ENCODE measurements at places on chromosomes 1 and 21.

DNA sequence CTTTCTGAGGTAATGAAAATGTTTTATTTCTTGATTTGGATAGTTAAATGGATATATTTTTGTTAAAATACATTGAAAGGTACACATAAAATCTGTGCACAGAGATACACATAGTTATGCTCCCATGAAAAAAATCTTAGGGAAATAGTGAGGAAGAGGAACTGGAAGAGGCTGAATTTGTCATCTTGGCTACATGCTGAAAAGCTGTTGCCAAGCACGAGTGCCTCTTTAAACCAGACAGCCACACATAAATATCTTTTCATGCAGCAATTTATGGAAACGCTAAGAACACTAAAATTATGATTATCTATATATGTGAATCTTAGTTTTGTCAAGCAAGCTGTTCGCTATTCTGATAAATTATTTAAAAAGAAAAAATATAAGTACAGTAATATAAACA is 12.8 kb upstream of the ADAR start:
- DNase-seq = no peak

DNA sequence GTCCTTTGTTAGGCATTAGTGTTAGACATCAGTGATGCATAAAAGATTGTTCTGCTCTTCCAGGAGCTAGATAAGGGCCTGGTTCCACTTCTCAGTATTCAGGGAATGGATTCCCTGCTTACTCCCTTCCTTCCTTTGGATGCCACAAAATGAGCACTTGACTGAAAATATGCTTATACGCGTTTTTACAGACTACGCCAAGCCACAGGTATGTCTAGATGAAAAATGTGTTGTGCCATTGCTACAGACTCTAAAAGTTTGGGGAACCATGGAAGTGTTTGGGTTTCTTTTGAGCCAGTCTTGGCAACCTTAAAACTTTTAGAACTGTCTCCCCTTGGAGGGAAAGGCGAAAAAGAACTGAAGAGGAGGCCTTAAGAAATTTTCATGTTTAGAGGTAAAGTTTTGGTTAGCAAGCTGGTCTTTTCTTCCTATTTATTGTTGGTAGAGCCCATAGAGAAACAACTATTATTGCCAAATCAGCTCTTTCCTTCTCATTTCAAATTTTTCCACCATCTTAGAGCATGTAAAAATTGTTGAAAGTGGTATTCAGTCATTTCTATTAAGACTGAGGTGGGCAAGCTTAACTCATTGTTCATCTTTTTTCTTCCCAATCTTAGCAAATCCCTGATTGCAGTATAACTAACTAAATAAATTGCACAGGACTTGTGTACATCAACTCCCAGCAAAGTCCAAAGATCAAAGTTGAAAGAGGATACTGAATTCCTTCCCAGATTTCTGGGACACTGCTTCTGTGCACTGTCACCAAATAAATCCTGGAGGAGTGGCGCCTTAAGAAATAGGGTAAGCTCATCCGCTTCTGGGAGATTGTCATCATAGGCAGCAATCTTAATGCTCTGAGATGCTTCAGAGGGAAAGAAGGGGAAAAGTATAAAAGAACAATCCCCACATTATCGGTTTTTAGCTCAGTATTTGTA is 18.9 kb downstream of the FGGY start:
- no peak for DNase-seq

DNA sequence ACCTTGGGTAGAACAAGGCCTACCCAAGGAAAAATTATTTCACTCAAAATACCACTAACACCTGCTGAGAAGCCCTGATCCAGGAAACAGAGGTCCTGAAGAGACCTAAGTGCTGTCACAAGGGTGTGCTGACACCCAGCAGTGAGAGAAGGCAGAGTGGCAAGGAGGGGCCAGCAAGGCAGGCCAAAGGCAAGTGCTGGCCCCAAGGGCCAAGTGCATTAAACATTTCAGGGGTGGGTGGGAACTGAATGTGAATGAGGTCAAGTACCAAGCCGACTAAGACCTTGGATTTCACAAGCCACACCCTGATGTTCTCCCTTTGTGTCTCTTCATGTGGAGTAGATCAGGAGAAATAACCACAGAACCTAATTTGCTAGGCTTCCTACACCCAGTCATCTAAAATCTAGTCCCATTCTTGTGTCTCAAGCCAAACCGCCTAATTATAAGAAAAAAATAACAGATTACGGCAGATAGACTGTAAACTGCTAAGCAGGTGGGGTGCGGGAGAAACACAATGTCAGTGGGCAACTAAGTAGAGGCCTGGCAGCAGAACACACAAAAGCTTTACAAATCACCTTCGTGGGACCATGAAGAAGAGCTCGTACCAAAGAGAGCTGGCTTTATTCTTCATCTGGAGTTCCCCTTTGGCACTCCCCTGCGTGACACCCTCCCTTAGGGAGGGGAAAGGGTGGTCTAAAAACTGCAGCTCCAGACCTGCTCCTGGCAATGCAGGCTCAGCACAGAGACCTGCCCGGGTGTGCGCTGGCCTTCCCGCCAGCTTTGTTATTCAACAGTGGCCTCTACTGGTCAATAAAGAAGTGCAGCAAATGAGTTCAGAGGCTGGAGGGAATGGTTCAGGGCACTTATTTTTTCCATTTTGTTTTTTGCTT is 8.7 kb downstream of the UBE2G2 start:
- peak; percentile 71 for DNase-seq

- DNase-seq = no peak
Observed at GRCh38 chr1:34879230-34879629, 19.7 kb upstream of the SMIM12 start.

Measured in CD4-positive, alpha-beta T cell treated with Interferon alpha-2 for 1 hour (primary cell).